ENCODE measurements at places on chromosomes 5 and 9.
A peak's percentile ranks its signal among the peaks of the same experiment; 100 is the strongest.

- peak; percentile 92 for DNase-seq
Measured at GRCh38 chr9:92954049-92954861, 6.9 kb downstream of the FGD3 start.

- no peak for DNase-seq
Measured at GRCh38 chr9:130114741-130115140, 57.5 kb upstream of the NCS1 start.

DNA sequence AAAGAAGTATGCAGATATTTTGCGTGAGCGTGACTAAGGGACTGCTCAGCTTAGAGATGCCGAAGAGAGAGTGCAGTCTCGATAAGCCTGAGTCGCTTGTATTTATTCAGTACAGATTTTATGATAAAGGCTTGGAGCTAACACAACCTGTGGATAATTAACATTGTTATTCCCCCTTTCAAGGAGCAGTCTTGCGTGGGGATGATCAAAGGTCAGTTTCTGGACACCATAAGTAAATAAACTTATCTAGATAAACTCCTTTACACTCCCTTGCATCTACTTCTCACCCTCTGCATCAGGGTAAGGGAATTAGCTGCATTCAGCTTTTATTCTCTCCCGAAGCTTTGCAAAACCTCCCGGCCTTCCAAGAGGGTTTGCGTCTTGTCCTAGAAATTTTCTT lies 357.8 kb upstream of the ST8SIA4 start:
- DNase-seq, result no peak

DNA sequence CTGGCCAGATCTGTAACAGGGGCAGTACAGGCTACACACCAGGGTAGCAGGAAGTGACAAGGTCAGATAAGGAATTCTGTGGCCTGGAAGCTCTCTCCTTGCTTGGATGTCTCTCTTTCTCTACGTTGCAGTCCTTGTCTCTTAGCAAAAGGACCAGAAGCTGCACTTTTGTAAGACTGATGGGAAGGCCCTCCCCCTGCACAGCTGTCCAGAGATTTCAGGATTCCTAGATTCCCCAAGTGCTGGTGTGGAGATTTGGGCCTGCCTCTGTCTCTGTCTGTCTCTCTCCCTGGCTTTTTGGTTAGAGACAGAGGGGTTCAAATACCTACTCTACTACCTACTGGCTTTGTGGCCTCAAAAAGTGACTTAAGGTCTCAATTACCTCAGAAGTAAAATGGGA lies 10.0 kb upstream of the CNTFR start:
- DNase-seq, result no peak

DNA sequence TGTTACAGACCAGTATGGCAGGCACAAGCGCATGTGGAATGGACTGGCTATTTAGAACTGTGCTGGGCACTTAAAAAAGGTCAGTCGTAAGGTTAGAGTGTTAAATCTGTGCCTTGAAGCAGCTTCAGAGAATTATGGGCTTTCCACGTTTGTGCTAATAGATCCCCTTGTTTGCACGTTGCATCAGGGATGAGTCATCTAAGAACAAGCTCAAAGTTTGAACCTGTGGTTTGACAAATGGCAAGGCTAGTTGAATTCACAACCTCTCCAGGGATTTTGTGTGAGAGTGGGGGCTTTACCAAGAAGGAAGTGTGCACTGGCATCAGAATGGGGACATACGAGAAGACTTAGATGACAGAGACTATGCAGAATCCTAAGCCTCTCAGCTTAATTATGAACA lies 249.6 kb downstream of the IRX1 start:
- DNase-seq, result no peak
